Left ventricle myocardium superior (tissue), 1 donor: ENCODE measurements at places on chromosomes 4 and X. TPM values are rescaled to one million over a fixed set of nuclear protein-coding genes. Genes with fewer than 3 reads are reported as not detected.

The SAGE1 gene
- total RNA-seq: not detected

The SSX2B gene
- total RNA-seq: not detected

The NDP gene
- not detected for total RNA-seq

The XKRX gene
- not detected for total RNA-seq

The GABRQ gene
- total RNA-seq: not detected

The ATP10D gene
- 7.7 TPM for total RNA-seq
